ENCODE measurements at places on chromosomes 1 and 21. TPM values are rescaled to one million over a fixed set of nuclear protein-coding genes. Genes with fewer than 3 reads are reported as not detected.

RBM11 gene
- not detected for polyA plus RNA-seq

WDR26 gene
- polyA plus RNA-seq = 21.2 TPM

CFAP410 gene
- polyA plus RNA-seq = 18.0 TPM

CLCA1 gene
- polyA plus RNA-seq = not detected

OR2M2 gene
- polyA plus RNA-seq = not detected
